ENCODE measurements at places on chromosomes 12 and 14.

DNA sequence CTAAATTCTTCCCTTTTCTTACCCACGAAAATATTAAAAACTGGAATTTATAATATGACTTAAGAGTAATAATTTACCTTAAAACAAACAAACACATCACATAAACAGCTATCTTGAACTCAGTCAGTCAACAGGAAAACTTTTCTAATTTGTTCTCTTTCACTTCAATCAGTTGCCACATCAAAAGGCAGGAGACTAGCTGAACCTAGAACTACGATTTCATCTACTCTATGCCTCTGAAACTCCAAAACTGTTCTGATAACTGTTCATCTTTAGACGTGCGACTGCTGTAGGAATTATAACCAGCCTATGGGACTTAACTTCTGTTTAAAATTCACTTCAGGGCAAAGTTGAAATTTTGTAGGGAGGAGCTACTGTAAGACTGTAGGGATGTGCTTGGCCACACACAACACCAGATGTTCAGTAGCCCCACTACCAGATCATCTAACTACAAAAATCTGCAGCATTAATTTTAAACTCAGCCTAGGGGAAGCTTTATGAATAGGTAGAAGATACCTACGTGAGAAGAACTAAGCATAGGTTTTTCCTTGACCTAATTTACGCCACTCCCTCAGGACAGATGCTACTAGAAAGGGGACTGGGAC, 7.6 kb upstream of the RAD51AP1 start:
- DNase-seq: no peak

DNA sequence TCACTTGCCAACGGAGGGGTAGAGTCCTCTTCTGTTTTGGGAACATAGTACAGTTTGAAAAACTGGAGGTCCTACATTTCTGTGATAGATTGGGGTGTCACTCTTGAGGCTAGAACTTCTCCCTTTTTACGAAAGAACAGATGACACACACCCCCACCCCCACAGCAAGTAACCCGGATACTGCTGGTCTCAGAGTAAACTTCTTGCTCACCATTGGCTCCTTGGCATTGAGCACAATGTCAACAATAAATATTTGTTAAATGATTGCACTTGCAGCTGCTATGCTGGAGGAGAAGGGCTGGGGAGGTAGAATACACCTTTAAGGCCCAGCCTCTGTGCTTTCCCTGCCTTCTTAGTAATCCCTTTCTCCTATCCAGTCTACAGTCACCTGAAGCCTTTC, 149.8 kb downstream of the TGFB3 start:
- no peak for DNase-seq

GRCh38 chr14:103206023-103206481, 82.8 kb downstream of the TNFAIP2 start:
- DNase-seq: no peak

GRCh38 chr12:103705927-103706326, 118.9 kb downstream of the STAB2 start:
- no peak for DNase-seq

DNA sequence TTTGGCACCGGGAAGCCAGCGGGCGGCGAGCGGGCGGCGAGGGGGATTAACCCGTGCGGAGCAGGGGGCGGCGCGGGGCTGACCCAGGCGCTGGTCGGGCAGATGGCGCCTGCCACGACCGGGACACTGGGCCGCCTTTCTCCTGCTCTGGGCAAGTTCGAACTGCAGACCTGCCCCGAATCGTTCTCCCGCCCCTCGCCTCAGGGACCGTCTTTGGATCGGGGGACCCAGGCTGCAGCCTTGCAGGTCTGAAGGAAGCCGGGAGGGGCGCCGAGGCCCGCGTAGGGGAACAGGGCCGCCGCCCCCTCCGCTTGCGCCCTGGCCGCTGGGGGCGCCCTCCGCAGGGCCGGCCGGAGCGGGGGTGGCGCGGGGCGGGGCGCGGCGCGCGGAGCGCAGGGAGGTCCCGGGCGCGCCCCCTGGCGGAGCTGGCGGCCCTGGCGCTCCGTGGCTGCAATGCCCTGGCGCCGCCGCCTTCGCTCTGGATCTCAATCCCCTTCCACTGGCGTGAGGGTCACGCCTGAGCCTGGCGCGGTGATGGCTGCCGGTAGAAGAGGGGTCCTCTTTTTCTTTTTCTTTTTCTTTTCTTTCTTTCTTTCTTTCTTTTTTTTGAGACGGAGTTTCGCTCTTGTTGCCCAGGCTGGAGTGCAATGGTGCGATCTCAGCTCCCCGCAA, 449 bp upstream of the LTBP2 start:
- DNase-seq: peak; percentile 36

GRCh38 chr12:5440978-5441377, 9.1 kb downstream of the NTF3 start:
- no peak for DNase-seq

Data from activated naive CD4-positive, alpha-beta T cell (primary cell).